Activated T-helper 9 cell treated with anti-CD3 and anti-CD28 coated beads, Interleukin-2, amount 50 U/mL, for 16 hours (primary cell): ENCODE measurements at places on chromosomes 13 and 19.

DNA sequence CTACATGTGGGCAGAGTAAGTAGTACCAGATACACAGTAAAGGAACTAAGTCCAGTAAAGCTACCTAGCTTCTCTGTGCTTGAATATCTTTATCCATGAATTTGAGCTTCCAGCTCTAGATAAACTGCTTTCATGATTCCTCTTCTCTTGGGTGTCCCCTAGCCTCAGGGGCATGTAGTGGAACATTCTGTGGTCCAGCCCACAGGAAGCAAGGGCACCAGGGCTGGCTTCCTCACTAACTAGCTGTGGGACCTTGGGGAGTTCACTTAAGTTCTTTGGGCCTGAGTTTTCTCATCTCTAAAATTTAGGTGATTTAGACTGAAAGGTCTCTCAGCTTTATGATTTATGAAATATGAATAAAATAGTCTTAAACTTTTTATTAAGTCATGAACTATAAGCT lies 185.7 kb downstream of the KATNAL1 start:
- DNase-seq, result no peak

- no peak for DNase-seq
These were observed 35.6 kb downstream of the METTL21C start for GRCh38 chr13:102659168-102659713.

- no peak for DNase-seq
These were observed 397.8 kb upstream of the HTR2A start for GRCh38 chr13:47294691-47295090.

GRCh38 chr19:18251587-18252369 lies 22.5 kb downstream of the IQCN start:
- DNase-seq, result peak; percentile 71

DNA sequence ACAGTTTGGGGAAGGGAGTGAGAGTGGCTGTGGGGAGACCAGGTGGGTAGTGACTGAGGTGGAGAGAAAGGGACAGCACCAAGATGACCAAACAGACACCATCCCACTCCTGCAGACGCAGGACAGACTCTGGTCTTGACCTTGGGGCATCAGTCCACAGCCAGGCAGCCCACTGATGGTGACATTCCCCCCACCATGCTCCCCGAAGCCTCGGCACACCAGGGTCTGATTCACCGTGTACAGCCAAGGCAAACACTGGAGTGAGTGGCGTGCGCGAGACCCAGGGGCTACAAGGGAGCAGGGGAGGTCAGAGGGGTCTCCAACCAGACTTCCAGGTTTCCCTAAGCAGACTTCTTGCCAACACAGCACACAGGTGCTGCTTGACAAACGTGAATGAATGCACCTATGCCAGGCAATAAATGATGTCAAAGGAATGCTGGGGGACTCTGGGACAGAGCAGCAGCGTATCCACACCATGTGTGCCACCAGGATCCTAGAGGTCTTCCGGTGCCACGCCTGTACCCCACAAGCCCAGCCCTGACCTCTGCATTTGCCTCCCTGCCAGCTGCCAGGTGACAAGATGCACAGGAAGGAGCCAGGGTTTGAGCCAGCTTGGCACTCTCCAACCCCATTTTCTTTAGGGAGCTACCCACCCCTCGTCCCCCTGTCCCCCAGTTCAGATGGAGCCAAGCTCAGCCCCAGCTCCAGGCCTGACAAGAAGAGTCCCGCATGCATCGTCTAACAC lies 18.5 kb downstream of the RANBP3 start:
- DNase-seq, result no peak

DNA sequence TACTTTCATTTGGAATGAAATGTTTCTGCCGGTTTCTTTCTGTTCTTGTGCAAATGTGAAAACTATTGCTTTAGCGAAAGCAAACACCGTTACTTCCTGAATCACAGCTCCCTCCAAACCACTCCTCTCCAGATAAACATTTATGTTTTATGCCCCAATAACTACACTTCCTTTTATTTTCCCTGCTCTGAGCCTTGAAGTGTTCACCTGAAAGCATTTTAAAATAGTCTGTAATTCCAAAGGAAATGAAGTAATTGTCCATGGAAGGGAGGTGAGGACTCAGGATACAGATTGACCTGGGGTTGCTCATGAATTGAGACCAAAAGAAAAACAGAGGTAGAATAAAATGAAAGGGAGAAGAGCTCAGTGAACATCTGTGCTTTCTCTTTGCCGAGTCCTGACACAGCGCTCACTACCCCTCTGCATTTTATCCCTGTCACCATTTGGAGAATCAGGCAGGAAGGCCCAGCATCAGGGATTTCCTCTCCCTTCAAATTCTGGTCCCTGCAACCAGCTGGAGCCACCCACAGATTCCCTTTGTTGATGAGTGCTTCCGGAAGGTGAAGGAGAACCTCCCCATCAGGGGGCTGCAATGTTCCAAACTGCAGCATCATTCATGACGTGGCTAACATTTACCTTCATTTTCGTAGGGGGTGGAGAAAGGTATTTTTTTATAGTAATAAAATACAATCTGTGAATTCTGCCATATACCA lies 171.9 kb downstream of the ITGBL1 start:
- DNase-seq, result no peak

- DNase-seq, result no peak
These were observed 63.0 kb upstream of the FLT1 start for GRCh38 chr13:28557725-28558520.

DNA sequence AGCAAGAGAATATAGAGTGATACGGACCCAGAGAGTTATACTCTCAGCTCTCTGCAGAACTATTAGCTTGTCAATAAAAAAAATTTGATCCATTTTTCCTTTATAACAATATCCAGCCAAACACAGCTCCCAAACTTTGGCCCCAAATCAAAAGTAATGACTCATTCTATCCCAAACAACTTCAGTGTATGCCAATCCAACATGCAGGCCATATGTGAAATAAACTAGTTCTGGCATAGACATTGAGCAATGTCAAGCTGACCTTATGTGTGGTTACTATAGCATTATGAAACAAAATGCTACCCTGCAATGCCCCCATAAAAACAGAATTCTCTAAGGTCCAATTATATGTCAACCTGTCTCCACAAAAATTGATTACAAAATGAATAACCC lies 209.5 kb downstream of the DNAJC15 start:
- no peak for DNase-seq

DNA sequence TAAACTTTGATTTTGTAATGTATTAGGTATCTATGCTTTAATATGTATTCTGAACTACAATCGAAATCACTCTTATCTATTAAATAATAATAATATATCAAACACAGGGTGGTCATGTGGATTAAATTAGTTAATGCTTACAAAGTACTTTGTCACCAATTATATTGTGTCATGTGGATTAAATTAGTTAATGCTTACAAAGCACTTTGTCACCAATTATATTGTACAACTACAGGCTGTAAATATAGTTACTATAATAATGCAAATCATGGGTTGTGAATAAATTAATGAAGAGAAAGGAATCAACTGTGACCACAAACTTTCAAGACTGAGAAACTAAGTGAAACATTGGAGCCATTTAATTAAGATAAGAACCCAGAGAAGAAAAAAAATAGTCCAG lies 1929.1 kb upstream of the PCDH20 start:
- DNase-seq, result no peak

- DNase-seq, result no peak
These were observed 1.1 kb downstream of the SLC8A2 start for GRCh38 chr19:47470447-47471195.

DNA sequence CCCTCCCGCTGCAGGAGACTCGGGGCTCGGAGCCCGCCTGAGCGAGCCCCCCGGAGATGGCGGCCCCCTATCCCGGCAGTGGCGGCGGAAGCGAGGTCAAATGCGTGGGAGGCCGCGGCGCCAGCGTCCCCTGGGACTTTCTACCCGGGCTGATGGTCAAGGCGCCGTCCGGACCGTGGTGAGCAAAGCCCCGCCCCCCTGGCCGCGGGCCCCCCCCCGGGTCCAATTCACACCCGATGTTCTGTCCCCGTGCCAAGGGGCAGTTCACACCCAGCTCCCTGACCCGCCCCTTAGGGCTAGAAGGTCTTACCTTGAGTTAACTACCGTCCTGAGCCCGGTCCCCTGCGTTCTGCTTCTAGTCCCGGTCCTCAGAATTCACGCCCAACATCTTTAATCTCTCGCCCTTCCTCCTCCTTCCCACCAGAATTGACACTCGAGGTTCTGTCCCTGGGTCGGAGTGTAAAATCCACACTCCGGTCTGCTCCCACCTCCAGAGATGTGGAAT lies 1.4 kb downstream of the NPAS1 start:
- no peak for DNase-seq

DNA sequence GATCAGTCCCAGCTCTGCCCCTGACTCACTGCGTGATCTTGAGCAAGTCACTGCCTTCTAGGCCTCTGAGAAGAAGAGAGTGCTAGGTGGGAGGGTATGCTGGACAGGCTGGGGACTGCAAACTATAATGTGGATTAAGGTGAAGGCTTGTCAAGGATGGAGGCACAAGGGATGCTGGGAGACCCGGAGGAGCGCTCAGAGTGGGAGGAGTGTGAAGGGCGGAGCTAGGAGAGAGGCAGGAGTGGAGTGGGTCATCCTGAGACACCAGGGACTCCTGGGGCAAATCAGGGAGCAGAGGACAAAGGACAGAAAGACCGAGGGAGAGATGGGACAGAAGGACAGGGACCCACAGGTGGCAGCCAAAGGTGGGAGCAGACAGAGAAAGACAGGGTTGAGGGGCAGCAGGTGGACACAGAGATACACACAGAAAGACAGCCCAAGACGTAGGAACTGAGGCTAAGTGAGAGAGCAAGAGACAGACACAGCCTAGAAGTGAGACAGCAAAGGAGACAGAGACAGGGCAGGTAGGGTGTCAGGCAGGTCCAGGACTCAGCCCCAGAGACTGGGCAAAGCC lies 2.6 kb downstream of the GRIK5 start:
- DNase-seq, result no peak

- no peak for DNase-seq
These were observed 224.4 kb upstream of the HTR2A start for GRCh38 chr13:47121092-47121763.

DNA sequence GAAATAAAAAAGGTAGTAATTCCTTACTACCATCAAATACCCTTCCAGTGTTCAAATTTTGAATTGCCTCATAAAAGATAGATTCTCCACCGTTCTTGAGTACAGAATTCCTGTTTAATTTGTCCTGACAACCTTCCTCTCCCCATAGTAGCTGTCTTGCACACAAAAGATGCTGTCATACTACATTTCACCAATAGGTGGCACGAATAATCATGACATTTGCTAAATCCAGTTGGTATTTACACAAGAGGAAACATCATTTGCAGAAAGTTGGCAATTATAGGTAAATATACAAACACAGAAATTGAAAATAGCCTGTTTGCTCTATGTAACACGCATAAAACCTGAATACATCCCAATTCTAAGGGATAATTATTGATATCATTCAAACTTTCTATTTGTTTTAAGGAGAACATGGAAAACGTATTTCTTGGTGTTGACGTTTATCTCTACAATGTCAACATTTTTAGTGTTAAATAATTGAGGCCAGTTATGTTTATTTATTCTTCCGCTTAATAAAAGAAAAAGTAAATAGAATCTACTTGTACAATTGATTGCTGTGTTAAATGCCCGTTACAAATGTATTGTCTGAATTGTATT lies 58.3 kb upstream of the CLDN10 start:
- DNase-seq, result no peak

DNA sequence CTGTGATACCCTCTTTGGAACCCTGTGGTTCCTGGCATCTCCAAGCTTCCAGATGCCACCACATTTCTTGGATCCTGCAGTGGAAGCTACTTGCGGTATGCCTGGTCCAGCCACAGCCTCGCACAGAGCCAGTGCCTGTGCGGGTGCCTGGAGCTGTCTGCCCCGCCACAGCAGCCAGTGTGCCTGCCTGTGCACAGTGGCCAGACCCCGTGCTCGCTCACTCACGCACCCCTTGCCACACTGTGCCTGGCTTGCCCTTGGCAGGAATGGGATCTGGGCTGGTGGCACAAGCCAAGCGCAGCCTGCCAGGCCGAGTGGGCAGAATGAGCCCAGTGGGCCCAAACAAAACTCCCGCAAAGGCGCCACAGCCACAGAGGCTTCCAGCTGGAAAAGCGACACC lies 26.2 kb downstream of the POMP start:
- DNase-seq, result no peak

DNA sequence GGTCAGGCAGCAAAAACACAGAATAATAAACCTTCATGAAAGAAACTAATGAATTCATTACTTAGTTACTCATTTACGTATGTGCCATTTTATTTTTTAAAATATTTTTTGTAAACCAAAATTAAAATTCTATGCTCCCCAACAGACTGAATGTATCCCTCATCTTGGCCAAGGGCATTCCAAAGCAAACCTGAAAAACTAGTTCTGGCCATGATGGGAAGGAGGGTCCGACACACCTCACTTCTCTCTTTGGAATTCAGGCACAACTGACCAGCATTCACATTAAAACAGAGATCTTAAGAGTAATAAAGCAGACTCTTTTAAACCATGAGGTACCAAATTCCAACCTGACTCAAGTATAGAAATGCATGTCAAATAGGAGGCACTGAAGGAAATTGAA lies 1576.9 kb upstream of the SPRY2 start:
- DNase-seq, result no peak

- no peak for DNase-seq
These were observed 29.6 kb downstream of the COL4A2 start for GRCh38 chr13:110336681-110337080.

DNA sequence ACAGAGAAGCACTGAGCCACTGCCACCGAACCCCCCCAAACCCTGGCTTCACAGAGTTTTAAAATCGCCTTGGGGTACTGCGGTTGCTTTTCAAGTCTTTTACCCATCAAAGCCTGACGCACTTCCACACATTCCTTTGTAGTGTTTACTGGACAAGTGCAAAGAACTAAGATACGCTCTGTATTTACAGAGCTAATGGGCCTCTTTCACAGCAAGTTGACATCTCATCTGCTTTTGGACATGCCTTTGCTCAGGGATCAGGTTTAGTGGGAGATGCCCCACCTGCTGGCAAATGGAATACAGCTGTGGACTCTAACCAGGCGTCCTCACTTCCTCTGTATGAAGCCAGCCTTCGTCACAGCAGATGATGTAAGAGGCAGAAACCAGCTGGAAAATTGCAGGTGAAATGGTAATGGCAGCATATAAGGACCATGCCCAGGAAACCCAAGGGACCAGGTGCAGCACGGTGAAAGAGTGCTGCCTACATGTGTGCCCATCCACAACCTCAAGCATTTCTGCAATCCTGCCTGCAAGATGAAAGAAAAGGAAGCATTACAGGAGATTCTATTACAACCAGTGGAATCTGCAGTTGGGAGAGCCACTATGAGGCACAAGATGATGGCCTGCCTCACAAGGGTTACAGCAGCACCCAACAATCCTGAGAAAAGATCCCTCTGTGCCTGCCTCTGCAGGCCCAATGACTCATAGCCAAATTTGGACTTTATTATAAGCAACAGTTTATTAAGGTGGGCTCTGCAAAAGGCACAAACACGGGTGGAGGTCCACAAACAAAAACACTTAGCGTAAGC lies 34.7 kb downstream of the BRD4 start:
- DNase-seq, result no peak
